IPS DF 19.7 (cell line): ENCODE measurements at places on chromosomes 2 and 18.

DNA sequence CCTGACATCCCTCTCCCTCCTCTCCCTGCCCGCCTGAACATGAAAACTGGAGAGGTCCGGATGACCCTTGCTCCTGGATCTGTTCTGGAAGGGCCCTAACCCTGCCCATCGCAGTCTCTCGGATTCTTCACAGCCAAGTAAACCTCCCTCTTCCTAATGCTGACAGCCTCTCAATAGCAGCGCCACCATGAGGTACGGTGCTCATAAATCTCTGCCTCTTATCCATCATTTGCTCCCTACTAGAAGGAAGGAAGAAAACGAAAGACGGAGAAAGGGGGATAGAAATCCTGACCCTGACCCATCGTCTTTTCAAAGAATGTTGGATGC is 257.9 kb downstream of the BCL11A start:
- DNase-seq: no peak

- no peak for DNase-seq
Measured at GRCh38 chr2:173761603-173762119, 203.5 kb downstream of the SP3 start.

GRCh38 chr2:239957681-239958472 is 67.3 kb downstream of the NDUFA10 start:
- no peak for DNase-seq

DNA sequence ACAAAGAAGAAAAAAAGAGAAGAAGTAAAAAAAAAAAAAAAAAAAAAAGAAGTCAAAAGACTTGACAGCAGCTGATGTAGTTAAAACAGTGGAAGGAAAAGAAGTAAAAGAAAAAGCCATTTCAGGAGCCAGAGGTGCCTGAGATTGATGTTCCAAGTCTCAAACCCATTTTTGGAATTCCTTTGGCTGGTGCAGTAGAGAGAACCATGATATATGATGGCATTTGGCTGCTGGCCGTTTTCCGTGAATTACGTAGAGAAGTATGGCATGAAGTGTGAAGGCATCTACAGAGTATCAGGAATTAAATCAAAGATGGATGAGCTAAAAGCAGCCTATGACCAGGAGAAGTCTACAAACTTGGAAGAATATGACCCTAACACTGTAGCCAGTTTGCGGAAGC is 7.6 kb upstream of the CHST10 start:
- DNase-seq: no peak

- no peak for DNase-seq
Measured at GRCh38 chr2:161426455-161426921, 10.4 kb downstream of the TBR1 start.

DNA sequence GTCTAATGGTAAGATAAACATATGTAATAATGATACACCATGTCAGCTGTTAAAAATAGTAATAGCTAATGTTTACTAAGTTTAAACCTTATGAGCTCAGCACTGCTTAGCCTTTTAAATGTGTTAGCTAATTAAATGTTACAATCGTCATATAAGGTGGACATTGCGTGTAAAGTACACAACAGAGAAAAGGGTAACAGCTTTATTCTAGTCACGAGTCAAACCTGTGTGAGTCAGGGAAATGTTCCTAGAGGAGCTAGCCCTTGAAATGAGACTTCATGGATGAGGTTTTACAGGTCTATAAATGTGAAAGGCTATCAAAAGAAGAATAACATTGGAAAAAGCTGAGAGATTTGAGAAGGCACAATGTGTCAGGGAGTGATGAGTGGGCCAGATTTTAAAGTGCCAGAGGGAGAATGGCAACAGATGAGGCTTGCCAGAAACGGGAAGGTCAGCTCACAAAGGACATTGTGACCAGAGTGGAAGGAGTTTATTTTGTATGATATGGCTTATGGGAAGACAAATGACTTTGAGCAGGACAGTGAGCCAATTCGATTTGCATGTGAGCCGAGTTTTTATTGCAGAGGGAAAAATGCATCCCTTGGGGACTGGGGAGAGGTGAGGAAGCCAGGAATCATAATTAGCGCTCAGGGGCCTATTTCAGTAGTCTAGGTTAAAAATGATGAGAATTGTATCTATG is 276.3 kb downstream of the CTNNA2 start:
- no peak for DNase-seq
